ENCODE measurements at places on chromosomes 7 and 10.

- DNase-seq: no peak
Observed at GRCh38 chr7:102061981-102062390, 224.7 kb upstream of the SH2B2 start.

GRCh38 chr10:30366829-30367228 lies 17.8 kb upstream of the MTPAP start:
- no peak for DNase-seq

- DNase-seq: no peak
Observed at GRCh38 chr7:135798095-135798494, 49.5 kb upstream of the FAM180A start.

- DNase-seq: no peak
Observed at GRCh38 chr7:19061331-19061730, 56.1 kb downstream of the TWIST1 start.

DNA sequence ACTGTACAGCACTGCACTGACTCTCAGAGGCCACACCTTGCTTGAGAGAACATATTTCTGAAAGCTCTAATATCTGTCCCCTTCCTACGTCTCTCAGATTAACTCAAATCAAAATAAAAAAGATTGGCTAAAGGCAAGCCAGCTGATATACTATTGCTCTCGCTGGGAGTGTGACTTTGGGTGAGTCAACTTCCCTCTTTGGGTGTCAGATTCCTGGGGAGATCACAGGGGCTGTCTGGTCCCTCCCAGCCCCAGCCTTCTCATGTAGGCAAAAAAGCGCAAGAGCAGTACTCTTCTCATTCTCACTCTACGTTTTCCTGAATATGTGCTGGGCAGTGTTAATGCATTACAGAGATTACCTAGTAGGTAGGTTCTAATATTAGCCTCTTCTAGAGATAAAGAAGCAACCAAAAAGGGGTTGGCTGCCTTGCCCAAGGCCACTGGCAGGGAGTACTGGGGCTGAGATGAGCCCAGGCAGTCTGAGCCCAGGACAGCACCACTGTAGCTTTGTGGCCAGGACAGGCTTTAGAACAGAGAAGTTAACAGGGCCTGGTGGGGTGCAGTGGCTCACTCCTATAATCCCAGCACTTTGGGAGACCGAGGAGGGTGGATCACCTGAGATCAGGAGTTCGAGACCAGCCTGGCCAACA lies 9.1 kb upstream of the DENND2A start:
- no peak for DNase-seq

DNA sequence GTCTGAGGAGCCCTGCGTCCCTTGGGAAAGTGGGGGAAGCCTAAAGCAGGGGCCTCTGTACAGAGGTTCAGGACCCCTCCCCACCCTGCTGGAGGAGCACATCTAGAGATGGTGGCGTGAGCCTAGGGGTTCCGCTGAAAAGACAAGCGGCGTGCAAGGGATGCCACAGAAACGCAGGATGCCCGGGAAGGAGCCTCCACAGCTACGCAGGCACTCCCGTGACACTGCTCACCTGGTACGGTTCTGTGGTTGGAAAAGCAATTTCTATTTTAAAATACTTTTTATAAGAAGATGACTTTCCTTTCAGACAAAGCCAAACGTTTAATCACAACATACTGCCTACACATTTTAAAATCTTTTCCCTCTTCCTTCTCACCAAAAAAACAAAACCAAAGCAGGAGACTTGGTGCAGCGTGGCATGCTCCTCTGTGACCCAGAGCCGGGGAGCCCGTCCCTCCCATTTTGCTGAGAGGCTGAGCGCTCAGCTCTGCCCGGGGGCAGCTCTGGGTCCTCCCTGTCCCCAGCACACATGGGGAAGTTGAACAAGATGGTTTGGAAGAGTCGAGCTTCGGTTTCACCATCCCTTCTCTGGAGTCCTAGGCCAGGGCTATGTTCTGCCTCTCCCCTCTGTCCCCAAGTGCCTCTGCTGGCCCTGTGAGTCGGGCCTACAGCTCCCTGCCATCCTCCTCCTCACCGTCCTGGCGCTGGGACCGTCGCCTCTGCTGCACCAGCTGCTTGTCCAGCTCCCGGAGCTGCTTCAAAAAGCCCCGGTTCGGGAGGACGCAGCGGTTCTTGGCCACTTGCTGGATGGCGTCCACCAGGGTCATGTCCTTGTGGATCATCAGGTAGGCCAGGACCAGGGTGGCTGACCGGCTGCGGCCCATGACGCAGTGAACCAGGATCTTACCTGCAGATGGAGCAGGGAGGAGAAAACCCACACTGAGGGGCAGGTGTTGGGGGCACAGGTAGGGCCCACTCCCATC lies 74.0 kb upstream of the SAMD8 start:
- no peak for DNase-seq

DNA sequence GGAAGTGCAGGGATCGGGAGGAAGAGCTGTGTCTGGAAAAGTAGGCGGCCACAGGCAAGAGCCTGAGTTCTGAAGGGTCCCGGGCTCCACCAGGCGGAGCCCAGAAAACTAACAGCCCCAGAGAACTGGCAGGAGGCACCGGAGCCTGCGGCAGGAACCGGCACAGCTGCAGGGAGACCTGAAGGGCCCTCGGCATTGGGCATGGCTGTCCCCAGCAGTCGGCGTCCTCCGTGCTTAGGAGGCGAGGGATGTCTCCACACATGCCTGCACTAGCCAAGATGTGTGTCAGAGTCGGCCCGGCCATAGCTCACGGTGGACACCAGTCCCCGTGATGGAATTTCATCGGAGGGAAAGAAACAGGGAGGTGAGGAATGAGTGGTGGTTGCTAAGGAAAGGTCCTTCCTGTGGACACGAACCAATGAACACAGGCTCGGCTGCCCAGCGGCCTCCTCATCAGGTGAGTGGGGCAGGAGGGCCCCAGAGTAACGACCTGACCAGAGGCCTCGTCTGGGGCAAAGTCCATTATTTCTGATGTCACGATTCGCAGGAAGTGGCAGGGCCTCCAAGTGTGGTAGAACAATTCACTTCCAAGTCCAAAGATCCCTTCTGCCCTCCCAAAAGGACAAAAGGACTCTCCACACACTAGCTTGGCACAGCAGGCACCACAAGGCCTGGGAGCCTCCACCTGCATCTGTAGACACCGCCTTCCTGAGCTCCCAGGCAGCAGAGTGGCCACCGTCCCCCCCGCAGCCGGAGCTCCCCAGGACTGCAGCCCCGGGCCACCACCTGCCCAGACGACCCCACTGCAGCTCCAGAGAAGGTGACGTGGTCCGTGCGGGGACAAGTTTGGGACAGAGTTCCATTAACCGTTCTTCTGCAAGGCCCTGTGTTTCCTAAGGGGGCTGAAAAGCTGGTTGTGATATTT lies 444.2 kb downstream of the PTPRN2 start:
- no peak for DNase-seq

DNA sequence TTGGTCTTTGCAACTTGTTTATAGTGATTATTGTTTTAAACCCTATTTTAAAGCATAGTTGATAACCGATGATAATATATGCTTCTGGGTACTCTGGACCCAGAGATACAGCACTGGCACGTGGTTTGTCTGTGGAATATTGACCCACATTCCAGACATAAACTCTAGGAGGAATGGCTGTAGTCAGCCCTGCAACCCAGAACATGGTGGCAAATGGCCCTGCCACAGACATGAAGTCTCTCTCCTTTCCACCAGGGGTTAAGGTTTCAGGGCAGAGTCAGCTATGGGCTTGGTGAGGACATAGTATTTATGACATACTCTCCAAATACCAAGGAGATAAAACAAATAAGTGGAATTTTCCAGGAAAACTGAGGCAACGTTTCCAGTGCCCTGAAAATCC lies 83.6 kb downstream of the NAMPT start:
- no peak for DNase-seq

GRCh38 chr7:120539321-120539720 lies 266.3 kb downstream of the KCND2 start:
- DNase-seq: no peak

GRCh38 chr10:115001506-115002381 lies 63.7 kb downstream of the TRUB1 start:
- DNase-seq: no peak

- DNase-seq: no peak
Observed at GRCh38 chr10:119498889-119499676, 43.4 kb downstream of the RGS10 start.

- DNase-seq: no peak
Observed at GRCh38 chr7:20393021-20393610, 62.4 kb downstream of the ITGB8 start.

DNA sequence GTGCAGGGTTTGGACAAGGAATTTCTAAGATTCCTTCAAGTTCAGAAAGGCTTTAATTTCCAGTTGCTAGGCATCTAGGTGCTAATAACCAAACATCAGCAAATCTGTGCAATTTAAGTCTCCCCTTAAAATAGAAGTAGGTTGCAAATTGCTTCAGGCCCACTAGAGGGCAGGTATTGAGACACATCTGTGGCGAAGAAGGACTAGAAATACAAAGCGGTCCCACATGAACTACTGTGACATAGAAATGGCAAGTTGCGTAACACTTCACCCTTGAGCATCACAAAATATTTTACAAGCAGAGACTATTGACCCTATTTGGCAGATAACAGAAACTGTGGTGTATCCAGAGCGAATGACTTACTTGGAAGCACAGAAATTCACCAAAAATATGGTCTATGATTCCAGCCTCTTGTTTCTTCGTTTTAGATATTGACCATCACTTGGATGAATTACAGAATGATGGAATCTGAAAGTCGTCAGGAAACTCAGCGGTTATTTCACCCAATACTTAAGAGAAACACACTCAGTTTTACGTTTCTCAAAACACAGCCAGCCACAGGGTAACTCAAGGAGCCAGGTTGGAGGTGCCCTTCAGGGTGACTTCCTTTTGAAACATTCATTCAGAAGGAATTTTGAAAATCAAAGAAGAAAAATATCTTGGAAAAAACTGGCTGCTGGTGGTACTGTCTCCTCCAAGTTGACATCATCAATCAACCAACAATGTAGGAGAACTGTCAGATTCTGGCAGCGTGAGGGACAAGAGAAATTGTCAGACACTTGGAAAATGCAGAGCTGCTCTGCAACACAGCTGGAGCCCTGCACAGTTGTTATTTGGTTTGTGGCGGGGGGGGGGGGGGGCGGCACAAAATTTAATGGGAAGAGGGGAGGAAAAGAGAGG lies 256.3 kb upstream of the MINDY3 start:
- DNase-seq: no peak

- no peak for DNase-seq
Observed at GRCh38 chr10:48520594-48520993, 84.3 kb downstream of the ARHGAP22 start.

DNA sequence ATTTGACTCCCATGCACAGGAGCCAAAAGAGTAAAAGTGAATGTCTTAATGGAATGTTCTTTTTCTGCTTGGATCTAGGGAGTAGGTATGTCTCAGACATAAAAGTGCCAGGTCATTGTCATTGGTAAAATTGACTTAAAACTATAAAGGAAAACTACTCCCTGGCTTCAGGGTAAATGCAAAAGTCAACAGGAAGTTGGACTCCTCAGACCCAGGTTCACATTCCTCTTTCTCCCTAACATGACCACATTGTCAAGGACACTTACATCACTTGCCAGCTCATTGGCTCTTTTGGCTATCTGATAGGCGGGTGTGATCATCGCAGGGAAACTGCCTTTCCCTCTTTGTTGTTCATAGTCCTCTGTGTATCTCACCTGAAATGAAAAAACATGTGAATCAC lies 13.7 kb downstream of the NRAP start:
- DNase-seq: no peak

GRCh38 chr7:87152897-87153641 lies 816 bp downstream of the DMTF1 start:
- DNase-seq: no peak

- DNase-seq: no peak
Observed at GRCh38 chr10:117609095-117609795, 66.7 kb downstream of the EMX2 start.

DNA sequence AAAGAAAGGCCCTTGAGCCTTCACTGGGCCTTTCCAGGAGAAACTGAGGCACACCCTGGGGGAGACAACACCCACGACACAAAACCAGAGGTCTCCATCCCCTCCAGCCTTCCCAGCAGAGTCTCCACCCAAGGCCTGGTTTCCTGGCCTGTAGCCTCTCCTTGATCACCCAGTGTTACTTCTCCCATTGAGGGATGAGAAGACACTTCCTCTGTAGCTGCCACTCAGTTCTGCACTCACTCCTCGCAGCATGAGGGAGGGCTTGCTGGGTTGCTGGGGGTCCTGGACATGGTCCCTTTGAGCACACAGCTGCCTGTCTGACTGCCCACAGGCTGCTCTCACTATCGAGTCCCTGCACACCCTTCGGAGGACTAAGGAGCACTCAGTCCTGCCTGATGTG lies 438.1 kb upstream of the FOXK1 start:
- DNase-seq: no peak

GRCh38 chr10:79413196-79413595 lies 32.2 kb downstream of the ZCCHC24 start:
- DNase-seq: no peak

- no peak for DNase-seq
Observed at GRCh38 chr7:92778972-92779371, 57.4 kb downstream of the CDK6 start.

DNA sequence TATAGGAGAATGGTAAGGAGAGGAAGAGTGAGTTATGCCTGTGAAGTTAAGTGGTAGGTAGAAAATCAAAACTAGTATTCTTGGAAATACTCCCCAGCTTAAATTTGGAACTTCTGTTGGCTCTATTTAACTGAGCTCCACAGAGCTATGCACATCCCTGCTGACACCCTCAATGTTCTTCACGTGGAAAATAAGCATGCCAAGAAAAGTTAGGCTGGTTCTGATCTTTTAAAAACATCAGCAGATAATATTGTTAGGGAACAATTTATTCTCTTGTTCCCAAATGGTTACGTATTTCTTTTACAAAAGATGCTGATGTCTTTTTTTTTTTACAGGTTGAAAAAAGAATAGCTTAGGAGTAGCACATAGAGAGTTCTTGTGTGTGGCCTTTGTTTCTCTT lies 111.3 kb downstream of the MKLN1 start:
- no peak for DNase-seq

- DNase-seq: no peak
Observed at GRCh38 chr10:62618576-62619412, 185.7 kb upstream of the ADO start.

- DNase-seq: no peak
Observed at GRCh38 chr10:14089556-14090292, 241.0 kb downstream of the FRMD4A start.

DNA sequence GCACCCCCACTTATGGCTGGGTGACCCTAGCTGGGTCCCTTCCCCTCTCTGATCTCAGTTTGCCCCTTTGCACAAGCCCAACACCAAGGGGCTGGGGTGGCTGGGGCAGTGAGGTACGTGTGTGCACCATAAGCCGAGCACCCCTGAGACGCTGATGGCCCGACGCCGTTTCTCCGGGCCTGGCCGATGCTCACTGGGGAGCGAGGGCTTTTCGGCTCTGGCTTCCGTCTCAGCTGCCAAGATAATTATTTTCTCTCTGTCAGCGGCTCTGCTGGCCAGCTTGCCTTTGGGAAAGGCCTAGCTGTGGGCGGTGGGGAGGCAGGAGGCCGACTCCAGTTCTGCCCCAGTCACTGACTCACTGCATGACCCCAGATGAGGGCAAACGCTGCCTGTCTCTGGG lies 91.0 kb downstream of the ZMIZ1 start:
- no peak for DNase-seq

DNA sequence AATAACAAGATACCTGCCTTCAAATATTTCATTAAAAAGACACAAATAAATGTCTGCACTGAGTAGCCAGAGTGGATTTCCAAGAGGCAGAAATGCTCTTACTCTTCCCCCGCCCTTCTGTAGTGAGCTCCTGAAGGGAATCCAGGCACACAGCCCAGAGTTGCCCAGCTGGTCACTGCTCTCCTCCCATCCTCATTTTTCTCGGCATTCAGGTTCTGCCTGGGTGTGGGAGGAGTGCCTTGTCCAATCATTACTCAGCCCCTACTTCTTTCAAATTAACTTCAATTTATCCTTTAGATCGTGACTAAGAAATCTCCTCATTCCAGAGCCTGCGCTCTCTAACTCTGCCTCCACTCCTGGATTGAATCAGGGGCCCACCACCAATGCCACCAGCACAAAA lies 12.2 kb downstream of the CCDC6 start:
- no peak for DNase-seq
